ENCODE measurements at places on chromosomes 5 and 9. TPM values are rescaled to one million over a fixed set of nuclear protein-coding genes. Genes with fewer than 3 reads are reported as not detected.

PDE6A gene
- total RNA-seq = not detected

TMEM232 gene
- total RNA-seq = 0.38 TPM

DNA sequence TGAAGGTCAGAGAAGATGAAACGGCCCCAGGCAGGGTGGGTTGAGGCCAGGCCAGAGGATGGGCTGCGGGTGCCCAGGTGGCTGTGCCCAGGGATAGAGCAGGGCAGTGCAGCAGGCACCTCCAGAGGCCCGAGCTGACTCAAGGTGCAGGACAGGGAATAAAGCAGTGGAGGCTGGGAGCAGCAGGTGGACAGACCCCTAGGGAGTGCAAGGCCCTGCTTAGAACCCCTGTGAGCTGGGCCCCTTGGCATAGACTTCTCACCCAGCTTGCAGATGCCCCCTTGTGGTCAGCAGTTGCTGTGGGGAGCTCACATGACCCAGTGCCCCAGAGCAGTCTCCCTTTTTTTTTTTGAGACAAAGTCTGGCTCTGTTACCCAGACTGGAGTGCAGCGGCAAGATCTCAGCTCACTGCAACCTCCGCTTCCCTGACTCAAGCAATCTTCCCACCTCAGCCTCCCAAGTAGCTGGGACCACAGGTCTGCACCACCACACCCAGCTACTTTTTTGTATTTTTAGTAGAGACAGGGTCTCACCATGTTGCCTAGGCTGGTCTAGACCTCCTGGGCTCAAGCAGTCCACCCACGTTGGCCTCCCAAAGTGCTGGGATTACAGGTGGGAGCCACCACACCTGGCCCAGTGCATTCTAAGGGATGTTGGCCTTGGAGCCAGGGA lies 118.8 kb downstream of the WNK2 start:
- DNase-seq = peak; percentile 44

GRCh38 chr5:119706049-119706448 lies 76.7 kb downstream of the FAM170A start:
- DNase-seq = no peak

- no peak for DNase-seq
These were observed 113.5 kb upstream of the WWC1 start for GRCh38 chr5:168177831-168178450.

DNA sequence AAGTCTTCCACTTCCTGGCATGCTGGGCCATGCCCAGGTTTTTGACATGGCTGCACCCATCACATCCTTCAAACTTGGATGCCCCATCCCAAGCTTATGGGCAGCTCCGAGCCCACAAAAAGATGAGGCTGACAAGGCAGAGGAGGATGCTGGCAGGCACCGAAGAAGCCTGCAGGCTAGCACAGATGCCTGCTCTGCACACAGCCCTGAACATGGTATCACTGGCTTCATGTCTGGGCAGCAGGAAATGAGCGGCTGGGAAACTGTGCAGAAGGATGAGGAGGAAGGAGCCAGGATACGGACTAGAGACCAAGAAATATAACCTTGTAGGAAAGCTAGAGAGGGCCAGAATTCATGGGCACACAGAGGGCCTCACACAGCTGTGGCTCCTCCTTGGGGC lies 14.8 kb downstream of the CAMK2A start:
- DNase-seq = no peak

DNA sequence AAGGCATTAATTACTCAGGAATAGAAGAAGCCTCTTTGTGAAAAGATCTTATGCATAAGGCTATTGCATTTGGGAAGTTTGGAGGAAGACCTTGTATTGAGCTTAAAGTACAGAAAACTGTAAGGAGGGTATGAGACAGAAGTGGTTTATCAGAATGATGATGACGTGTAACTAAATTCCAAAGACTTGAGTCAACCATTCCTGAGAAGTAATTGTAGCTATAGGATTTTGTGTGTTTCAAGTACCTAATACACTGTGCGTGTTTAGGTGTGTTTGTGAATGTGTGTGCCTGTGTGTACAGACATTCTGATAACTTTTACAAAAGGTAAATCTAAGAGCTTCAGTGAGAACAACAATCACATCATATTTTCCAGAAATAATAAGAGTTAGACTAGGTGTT lies 46.5 kb upstream of the IRX2 start:
- no peak for DNase-seq

Measured in endothelial cell of umbilical vein (primary cell).